Astrocyte of the hippocampus (primary cell): ENCODE measurements at places on chromosomes 1 and 21.

DNA sequence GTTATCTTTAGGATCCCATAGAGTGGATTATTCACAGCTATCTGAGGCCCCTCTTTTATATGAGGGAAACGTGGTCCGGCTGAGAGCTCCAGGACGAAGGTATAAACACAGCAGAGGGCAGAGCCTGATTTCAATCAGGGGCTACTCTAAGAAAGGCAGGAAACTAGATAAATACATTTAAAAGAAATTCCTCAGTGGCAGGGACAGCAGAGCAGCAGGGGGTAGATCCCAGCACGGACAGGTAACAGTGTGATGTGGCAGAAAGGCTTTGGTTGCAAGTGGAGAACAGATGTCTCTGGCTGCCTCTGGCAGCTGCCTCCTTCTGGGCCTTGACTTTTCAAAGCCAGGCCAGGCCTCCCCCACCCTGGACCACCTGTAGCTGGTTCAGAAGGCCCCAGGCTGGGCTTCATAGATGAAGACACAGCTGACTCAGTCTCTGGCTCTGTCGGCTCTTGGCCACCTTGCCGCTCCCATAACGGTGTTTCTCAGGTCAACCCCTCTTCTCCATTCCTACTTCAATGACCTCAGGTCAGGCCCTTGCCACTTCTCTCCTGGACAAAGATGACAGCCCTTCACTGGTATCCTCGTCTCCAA, 43.8 kb downstream of the FAM78B start:
- no peak for DNase-seq

GRCh38 chr1:16372535-16373285, 5.7 kb downstream of the SZRD1 start:
- DNase-seq, result no peak

- peak; percentile 99 for DNase-seq
These were observed 45.5 kb downstream of the LPAR3 start for GRCh38 chr1:84847253-84848250.

DNA sequence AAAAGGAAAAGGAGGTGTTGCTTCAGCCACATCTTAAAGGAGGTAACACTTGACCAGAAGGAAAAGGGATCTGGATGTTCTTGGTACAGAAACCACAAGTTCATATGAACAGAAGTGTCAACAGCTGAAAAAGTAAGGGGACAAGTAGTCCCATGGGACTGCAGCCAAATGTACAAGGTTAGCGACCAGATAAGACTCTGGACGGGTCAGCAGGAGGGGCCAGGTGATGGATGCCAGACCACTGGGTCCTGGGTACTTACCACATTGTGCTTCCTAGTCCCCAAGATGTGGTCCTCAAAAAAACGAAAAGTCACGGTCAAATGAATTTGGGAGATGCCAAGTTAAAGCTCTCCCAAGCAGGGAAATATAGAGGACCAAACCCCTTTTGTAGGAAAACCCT, 16.6 kb upstream of the BMP8A start:
- no peak for DNase-seq

- no peak for DNase-seq
These were observed 54.7 kb upstream of the DNAH14 start for GRCh38 chr1:224874775-224875174.

- DNase-seq, result no peak
These were observed 1064.9 kb downstream of the NCAM2 start for GRCh38 chr21:22063140-22063539.

- DNase-seq, result no peak
These were observed 130.2 kb downstream of the CHRM3 start for GRCh38 chr1:239516579-239516978.
